ENCODE measurements at places on chromosomes 3 and 15.

- no peak for DNase-seq
These were observed 6.9 kb upstream of the NFKBIZ start for GRCh38 chr3:101842245-101842934.

DNA sequence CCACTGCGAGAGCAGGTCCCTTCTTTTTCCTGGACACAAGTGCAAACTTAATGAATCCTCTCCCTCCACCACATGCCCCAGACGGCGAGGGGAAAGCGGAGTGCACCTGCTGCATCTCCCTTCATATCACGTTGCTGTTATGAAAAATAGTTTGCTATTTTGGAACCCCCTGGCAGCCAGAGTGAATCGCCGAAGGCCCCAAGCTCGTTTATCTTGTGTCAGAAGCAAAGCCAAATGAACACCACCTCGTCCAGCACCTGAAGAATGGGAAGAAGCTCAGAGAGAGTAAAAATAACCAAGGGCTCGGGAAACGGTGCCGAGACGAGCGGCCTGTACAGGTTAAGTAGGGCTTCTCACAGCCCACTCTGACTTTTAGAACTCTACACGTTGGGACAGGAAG is 394.6 kb upstream of the RORA start:
- no peak for DNase-seq

GRCh38 chr15:78840661-78841375 is 29.6 kb upstream of the ADAMTS7 start:
- DNase-seq = no peak

GRCh38 chr15:53746101-53746500 is 13.4 kb downstream of the WDR72 start:
- DNase-seq = no peak

DNA sequence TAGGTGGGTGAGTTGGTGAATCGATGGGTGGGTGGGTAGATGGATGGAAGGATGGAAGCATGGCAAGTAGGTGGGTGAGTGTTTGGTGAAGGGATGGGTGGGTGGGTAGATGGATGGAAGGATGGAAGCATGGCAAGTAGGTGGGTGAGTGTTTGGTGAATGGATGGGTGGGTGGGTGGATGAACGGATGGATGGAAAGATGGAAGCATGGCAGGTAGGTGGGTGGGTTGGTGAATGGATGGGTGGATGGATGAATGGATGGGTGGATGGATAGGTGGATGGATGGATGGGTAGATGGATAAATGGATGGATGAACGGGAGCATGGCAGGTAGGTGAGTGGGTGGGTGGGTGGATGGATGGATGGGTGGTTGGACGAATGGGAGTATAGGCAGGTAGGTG is 65.1 kb downstream of the SLC6A1 start:
- DNase-seq = no peak

Measured in activated CD4-positive, alpha-beta T cell treated with anti-CD3 and anti-CD28 coated beads, Interleukin-2, amount 50 U/mL, for 4 hours (primary cell).